ENCODE measurements at places on chromosomes 1 and 21.

DNA sequence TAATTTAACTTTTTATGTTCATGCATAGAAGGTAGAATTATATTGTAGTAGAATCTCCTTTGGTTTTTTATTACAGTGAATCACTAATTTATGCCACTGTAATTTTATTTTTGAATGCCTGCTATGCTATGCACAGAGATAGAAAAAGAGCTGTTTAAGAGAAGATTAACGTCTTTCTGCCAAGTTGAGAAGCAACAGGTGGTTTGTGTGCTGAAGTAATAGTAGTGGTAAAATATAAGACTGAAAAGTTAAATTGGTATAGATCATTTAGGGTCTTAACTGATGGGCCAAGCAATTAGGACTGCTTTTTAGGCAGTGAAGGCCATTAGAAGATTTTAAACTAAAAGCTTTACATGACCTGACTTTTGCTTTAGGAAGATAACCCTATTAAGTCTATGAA lies 115.1 kb downstream of the SYT14 start:
- DNase-seq: no peak

DNA sequence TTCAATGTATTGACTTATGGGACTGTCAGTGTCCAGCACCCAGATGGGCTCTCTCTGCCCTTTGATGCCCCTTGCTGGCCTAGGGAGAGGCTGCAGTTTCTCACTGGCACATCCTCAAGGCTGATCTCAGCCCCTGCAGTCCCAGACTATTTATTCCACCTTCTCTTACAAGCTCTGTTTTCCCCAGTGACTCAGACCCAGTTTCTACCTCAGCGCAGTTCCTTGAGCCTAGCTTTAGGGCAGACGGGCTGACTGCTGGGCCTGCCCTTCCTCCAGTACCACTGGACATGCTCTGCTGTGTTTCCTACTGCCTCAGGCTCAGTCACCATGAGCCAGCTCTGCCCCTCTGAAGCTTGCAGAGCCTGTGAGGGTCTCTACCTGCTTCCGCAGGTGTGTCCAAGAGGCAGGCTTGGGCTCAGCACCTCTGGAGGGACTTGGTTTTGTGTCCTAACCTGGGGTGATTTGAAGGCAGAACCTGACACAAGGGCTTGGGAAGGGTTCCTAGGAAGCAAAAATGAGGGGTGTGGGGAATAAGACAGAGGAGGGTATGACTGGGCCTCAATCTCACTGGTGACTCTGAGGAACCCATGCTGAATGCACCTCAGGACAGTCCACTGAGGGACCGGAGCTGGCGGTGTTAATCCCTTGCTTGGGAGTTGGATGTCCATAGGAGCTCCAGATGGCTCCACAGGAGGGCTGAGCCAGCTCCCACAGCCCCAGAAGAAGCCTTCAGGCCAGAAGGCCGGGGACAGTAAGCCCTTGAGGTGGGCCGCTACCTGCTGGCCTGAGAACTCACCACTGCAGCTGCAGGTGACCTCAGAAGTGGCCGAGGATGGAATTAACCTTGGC lies 689.9 kb downstream of the MATN1 start:
- DNase-seq: no peak

DNA sequence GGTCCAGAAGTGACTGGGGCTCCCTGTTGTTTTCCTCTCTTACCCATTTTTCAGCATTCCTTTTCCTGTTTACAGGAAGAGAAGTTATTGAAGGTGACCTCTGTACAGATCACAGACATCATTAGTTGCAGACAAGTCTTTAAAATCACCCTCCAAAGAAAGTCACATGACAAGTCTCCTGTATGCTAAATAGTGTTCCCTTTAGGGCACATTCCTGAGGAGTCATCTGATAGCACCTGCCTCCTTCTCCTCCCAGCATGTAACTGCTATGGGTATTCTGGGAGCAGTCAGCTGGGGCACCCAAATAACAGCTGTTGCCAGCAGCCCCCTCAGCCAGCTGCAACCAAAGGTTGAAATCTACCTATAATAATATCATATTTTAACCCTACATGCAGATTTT lies 200.6 kb downstream of the PTGER3 start:
- DNase-seq: no peak

GRCh38 chr1:39981945-39982344 lies 27.0 kb downstream of the MFSD2A start:
- no peak for DNase-seq

DNA sequence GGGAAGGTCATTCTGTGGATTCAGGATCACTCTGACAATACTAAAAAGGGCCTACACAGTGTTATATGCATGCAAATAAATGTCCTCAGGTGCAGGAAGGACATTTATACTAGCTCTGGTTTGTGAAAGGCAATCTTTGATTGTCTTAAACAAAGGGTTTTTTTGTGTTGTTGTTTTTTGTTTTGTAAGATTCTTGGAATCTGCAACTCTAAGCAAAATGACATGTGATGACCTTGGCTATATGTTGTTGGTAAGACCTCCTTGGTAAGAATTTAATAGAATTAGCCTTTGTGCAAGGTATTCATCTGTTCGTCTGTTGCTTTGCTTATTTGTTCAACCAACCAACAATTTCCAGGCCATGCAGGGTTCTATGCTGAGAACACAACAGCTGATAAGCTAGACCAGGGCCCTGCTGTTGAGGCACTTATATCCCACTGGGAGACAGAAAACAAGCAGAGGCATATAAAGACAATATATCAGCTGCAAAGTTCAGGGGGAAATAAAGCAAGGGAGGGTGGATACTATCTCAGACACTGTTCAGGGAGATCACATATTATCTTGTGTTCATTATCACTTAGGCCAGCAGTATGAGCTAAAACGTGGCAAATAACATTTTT lies 60.3 kb downstream of the FH start:
- no peak for DNase-seq

- DNase-seq: no peak
These were observed 2.0 kb upstream of the SYT6 start for GRCh38 chr1:114155706-114156105.

- DNase-seq: no peak
These were observed 45.8 kb upstream of the NTPCR start for GRCh38 chr1:232904566-232904965.

- no peak for DNase-seq
These were observed 120.7 kb downstream of the RPS6KC1 start for GRCh38 chr1:213171711-213172110.

DNA sequence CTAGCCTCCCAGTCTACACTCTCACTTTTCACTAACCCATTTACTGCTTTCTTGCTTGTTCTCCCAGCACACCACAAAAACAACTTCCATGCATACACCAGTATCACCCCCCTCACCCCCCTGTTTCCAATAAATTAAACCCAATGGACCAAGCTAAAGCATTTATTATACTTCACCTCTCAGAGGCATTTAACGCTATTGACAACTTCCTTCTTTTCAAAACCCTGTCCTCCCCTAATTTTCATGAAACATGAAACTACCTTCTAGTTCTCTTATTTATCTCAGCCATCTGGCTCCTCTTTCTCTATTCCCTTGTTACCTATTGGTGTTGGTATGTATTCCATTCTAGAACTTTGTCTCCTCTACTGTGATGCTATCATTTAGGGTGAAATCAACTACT lies 32.3 kb downstream of the PTPRC start:
- no peak for DNase-seq

DNA sequence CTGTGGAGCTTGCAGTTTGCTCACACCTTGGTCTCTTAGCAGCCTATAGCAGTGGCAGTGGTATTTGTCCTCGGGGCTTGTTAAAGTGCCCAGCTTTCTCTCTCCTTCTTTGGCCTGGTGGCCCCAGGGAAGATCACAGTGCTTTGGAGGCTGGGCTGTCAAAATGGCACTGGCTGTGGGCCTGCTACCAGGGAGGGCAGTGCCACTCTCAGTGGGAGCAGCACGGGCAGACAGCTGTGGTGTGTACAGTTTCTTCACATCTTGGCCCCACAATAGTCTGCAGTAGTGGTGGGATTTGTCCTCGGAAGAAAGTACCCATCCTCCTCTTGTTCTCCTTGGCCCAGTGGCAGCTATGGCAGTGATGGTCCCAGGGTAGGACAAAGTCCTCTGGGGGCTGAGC lies 164.4 kb upstream of the GORAB start:
- DNase-seq: no peak

DNA sequence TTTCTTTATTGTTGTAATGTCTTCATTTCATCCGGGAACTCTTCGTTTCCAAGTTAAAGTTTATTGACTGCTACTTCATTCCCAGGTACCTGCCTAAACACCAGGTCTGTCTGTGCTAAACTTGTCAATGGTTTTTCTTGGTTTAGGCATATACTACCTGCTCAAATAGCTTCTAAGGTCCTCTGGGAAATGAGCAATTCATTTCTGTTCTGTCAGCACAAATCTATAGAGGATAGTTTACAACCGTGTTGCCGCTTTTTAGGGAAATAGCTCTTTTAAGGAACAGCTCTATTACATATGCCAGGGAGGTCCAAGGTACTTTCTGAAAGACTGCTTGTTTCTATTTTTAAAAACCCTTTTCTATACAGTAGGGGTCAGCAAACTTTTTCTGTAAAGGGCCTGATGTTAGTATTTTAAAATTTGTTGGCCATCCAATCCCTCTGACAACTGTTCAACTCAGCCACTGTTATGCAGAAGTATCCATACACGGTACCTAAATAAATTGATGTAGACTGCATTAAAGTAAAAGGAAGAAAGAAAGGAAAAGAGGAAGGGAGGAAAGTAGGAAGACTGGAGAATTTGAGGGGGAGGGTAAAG lies 222.7 kb upstream of the PTBP2 start:
- no peak for DNase-seq

DNA sequence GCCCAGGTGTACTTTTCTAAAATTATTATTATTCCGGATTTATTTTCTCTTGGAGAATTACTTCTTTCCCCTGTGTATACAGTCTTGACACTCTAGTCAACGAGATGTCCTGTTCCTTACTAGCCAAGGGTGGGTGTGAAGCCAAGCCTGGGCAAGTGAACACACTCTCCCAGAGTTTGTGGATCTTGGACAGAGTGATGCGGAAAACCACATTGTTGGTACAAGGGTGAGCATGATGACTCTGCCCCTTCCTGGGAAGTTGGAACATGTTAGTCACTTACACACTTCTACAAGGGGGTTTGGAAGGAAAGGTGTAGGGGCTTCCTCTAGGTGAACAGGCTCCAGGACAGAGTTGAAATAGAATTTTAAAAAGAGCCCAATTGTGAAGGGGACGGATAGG lies 20.0 kb upstream of the RD3 start:
- no peak for DNase-seq

DNA sequence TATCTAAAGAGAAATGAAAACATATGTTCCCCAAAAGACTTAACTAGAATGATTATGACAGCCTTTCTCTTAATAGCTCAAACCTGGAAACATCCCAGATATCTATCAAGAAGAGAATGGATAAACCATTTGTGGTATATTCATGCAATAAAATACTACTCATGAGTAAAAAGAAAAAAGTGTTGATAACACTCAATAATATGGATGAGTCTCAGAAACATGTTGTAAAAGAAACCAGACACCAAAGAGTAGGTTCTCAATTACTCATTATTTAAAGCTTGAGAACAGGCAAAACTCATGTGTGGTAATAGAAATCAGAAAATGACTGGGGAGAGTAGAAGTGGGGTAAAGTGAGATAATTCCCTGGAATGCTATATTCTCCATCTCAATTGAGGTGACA lies 154.1 kb downstream of the PHTF1 start:
- no peak for DNase-seq

- DNase-seq: peak; percentile 24
These were observed 360.6 kb downstream of the FAM72C start for GRCh38 chr1:143611159-143611558.

DNA sequence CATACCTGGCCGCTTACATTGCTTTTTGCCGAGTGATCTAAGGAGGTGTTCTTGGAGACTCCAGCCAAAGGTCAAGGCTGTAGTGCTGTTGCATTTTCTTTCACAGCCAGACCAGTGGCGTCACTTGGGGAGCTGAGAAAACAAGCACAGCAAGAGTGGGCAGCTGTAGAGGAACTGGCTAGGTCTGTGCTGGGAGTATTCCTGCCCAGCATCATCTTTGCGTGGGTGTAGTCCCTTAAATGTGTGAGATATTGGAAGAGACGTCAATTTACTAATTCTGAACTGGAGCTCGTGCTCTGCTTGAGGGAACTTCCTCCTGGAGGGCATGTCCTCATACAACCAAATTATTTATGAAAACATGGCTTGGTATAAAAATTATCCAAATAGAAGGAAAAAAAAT lies 10.2 kb downstream of the UBIAD1 start:
- no peak for DNase-seq

DNA sequence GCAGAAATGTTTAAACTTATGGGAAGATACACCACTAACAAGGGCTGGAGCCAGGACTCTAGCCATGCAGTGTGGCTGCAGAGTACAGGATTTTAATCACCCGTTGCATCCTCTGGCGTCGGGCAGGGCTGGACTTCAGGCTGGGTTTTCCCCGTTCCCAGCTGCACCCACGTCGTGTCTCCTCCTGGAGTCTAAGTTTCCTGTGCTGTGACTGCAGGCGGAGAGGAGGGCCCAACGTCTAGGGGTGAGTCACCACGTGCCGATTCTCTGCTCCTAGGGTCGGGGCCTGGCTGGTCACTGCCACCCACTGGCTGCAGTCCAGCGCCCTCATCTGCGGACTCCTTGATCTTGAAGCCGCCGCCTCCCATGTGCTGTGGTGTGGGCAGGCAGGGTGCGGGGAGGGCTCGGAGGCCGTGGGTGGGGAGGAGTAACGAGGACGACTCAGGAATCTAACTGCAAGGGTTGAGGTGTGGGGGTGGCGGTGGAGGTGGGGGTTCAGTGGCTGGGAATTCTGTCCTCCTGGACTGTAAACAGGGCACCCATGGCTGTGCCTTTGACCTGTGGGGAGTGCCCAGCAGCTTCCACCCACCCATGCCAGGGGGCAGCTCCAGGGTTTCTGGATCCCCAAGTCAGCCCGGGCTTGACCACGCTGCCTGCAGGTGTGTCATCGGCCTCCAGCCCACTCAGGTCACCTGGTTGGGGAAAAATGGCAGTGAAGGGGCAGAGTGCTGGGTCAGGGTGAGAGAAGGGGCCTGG lies 77.8 kb downstream of the ALPL start:
- no peak for DNase-seq

DNA sequence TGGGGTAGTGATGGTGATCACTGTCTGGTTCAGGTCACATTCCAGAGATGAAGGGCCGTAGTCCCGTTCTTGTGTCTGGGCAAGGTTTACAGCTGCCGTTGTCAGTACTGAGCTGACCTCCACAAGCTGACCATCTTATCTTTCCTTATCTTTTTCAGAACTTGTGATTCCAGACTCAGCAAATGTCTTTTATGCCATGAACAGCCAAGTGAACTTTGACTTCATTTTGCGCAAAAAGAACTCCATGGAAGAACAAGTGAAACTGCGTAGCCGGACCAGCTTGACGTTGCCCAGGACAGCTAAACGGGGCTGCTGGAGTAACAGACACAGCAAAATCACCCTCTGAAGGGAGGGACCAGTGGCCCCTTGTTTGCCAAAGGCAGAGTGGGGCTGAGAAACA lies 111.6 kb downstream of the COLGALT2 start:
- no peak for DNase-seq

- no peak for DNase-seq
These were observed 42.5 kb upstream of the MTF1 start for GRCh38 chr1:37901893-37902225.

- DNase-seq: peak; percentile 14
These were observed 119.1 kb downstream of the PTPRU start for GRCh38 chr1:29355375-29355774.
